ENCODE measurements at places on chromosomes 6 and 20.
A peak's percentile ranks its signal among the peaks of the same experiment; 100 is the strongest.

- DNase-seq = no peak
Observed at GRCh38 chr6:45651301-45651700, 273.6 kb upstream of the SUPT3H start.

DNA sequence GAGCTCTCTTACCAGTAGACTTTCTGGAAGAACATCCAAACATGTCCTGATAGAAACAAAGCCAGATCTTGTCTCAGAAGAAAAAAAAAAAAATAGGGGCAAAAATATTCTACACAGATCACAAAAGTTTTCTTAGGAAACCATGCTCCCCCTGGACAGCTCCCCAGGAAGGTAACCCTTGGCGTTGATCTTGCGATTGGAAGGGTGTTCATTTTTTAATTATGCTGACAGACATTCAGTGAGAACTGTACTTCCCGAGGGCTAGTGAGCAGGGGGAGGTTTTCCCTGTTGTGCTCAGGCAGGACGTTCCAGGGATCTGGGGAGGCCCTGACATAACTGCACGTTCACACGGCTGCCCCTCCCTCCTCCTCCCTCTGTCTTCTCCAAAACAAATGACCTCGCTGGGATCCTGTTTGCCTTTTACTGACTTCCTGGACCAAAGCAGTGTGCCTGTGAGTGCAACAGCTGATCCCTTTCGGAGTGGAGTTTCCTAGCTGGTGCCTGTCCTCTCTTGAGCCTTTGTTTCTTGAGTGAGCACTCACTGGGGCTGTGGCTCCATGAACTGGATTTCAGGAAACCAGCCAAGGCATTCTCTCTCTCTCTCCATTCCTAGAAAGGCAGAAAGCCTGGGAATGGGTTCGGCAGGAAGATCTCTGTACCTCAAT, 46.7 kb downstream of the MARCKS start:
- DNase-seq = no peak

GRCh38 chr6:151303231-151303630, 63.5 kb downstream of the AKAP12 start:
- DNase-seq = no peak

DNA sequence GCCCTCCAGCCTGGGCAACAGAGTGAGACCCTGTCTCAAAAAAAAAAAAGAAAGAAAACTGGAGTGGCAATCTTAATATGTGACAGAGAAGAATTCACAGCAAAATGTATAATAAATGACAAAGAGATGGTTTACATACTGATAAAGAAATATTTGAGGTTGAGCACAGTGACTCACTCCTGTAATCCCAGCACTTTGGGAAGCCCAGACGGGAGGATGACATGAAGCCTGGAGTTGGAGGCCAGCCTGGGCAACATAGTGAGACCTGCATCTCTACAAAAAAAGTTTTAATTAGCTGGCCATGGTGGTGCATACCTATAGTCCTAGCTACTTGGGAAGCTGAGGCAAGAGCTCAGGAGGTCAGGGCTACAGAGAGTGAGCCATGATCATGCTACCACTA, 12.4 kb upstream of the DEFB118 start:
- DNase-seq = no peak

- no peak for DNase-seq
Observed at GRCh38 chr6:12993283-12993898, 276.8 kb downstream of the PHACTR1 start.

DNA sequence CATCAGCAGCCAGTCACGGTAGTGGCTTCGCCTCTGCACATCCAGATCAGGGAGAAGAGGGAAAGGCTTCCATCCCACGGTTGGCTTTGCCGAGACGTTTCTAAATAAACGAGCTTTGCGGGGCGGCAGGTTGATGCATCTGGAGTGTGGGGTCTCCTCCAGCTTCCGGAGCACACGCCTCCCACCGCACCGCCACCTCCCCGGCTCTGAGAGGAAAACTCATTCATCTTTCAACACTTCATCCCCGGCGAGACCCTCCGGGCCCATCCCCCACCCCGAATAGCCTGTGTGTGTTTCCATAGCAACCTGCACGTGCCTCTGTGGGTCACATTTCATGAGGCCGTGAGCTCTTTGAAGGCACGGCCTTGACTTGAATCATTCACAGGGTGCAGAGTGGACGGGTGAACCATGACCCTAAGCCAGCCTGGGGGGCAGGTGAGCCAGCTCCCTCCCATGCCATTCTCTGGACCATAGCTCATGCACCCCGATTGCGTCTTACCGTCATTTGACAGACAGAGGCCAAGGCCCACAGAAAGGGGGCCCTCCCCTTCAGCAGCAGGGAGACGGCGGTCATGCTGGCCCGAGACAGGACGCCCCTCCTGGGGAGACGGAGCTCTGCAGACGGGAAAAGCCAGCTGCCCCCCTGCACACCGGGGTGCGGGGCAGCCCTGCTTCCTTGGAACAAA, 16.2 kb upstream of the CHRNA4 start:
- DNase-seq = no peak

DNA sequence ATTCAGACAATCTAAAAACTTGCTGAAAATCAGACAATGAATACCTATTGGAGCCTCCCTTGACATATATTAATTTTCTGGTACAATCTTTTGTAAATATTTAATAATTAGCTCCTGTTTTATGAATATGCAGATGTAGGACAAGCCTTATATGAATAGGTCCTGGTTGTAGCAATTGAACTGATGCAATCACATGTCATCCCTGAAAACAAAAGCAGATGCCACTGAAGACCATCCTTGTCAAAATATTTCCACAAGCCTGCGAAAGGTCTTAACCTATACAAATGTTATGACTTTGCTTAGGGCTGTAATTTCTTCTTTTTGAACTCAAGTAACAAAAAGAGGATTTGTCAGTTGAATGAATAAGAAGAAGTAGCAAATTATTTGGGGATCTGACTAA, 722.1 kb downstream of the EYS start:
- DNase-seq = no peak

DNA sequence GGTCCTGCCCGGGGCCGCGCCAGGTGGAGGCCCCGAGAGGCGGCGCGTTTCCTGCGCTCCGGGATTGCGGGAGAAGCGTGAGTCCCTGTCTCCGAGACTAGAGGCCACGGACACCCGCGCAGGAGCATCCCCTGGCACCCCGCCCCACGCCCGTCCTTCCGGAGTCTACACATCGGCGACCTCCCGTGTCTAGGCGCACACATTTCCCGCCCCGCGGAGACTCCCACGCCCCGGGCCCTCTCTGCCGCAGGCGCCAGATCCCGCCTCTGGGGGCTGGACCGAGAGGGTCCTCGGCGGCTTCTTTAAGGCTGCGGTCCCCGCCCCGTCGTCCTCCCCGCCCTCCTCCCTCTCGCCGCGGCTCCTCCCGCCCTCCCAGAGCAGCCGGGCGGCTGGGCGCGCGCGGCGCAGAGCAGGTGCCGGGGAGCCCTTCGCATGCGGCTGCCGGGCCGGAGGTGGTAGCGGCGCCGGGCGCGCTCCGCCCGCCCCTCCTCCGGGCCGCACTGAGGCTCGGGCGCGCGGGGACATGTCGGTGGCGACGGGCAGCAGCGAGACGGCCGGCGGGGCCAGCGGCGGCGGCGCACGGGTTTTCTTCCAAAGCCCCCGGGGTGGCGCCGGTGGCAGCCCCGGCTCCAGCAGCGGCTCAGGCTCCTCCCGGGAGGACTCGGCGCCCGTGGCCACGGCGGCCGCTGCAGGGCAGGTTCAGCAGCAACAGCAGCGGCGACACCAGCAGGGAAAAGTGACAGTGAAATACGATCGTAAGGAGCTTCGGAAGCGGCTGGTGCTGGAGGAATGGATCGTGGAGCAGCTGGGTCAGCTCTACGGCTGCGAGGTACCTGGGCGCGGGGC, at the start of gene PPP1R14C:
PPP1R14C (plus strand) TSS at position 375 of the 846 bp plus-strand sequence; CDS start at position 524, 149 bp downstream.
- DNase-seq = no peak

- DNase-seq = no peak
Observed at GRCh38 chr6:106560996-106561685, 68.2 kb downstream of the RTN4IP1 start.

DNA sequence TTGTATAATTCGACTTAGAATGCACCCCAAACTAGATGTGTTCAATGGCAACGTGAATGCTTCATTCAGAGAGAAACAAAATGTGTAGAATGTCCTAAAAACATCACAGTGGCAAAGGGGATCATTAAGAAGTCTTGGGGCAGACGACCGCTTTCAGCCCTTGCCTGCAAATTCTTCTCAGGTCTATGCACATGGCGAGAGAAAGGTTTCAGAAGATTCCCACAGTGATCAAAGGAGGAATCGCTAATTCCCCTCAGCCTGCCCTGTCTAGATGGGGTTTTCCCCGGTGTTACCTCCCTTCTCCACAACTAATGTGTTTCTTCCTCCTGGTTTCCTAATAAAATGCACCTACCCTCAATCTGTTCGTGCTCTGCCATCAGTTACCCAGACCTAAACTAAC, 13.3 kb upstream of the NHSL1 start:
- DNase-seq = no peak

- DNase-seq = no peak
Observed at GRCh38 chr6:45685076-45685475, 307.3 kb upstream of the SUPT3H start.

DNA sequence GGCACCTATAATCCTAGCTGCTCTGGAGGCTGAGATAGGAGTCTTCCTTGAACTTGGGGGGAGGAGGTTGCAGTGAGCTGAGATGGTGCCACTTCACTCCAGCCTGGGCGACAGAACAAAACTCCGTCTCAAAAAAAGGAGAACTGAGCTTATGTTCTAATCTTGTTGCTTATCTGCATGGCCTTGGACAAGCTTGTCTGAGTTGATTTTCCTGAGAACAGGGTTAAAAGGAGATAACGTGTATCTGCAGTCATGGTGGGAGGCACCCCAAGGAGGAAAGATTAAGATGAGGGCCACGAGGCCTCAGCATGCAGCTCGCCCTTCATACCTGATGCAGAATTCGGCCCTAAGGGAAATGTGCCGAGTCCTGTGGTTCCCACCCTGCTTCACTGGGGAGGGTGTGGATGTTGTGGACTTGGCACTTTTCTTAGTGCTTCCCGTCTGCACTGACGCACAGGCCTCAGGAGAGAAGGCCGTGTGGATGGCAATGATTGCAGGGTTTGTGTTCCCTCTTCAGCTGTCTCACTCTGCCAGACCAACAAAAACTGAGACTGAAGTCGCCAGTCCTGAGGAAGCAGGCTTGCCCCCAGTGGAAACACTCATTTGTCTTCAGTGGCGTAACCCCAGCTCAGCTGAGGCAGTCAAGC, 56.3 kb downstream of the EZR start:
- DNase-seq = no peak

DNA sequence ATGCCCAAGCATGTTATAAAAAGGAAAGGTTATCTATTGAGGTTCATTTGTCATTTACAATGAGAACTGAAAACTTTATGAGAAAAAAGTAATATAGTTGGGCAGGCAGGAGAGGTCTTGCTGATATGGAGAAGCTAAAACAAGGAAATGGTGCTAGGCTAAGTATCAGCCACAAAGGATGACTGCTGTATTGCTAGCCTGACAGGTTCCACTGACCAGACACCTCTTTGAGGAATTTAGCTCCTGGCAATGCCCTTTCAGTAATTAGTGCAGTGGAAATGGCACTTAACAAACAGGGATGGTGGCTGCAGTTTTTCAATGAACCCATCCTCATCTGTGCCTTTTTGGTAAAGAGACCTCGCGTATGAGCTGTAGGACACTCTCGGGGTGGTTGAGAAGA, 284.4 kb downstream of the ZFAND3 start:
- DNase-seq = no peak

DNA sequence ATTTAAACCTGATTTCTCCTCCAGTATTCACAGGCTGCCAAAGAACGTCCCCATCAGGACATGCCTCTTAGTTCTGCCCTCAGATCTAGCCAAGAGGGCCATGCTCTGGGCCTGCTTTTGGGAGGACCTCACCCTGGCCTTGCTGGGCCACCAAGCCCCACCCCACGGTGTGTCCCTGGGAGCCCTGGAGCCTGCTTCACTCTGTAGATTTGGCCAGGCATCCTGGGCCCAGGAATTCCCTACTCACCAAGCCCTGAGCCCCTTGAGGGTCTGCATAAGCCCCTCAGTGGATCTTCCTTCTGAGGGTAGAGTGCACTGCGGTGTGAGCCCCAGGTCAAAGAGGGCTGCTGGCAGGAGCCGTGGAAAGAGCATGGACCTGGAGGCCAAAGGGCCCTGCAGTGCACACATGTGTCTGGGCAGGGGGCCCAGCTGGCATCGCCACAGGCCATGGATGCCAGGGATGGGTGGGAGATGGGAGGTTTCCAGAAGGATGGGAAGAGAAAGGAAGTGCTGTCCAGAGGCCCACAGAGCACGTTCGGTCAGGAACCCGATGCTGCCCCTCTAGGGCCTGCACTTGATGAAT, 98.0 kb downstream of the DACT2 start:
- no peak for DNase-seq

DNA sequence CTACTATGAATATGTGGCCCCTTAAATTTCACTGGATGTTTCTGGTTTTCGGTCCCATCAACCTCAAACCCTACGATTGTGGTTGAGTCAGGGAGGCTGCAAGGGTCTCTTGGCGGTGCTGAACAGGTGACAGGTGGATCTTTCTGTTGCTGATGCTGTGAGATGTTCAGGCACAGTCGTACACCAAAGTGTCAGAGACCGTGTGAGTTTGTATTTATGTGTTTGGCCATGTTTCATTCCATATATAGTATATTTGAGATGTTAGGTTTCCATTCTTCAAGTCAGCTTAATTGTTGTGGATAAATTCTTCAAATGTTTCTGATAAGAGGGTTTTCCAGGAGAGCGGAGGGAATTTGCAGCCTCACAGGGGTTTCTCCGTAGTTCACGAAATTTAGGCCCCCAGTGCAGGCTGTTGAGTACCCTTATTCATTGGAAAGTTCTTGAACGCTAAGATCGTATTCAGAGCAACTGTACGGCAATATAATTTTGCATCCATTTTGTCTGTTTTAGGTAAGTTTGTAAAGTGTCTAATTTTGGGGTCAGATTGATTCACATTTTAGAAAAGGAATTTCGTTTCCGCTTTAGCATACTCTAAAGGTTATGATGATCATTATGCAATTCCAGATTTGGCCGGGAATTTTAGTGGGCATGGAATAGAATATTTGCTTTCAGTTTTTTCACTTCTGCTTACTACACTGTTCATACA, 1.2 kb downstream of the TAB2 start:
- DNase-seq = peak; percentile 54

DNA sequence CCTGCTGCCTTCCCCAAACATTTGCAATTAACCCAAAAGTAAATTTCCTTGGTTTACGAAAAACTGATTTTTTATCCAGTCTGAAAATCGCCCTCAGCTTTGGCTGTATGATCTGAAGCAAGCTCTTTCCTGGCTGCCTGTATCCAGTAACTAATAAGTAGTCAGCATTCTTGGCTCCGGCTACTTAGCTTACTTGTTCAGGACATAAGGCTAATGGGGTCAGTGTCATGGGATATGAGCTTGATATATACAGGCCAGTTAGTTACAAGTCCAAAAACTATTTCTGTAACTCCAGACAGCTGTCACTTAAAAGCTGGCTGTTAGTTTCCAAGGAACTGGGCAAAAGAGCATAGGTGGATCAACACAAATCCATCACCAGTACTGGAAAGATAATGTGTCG, 56.2 kb downstream of the KHDC1L start:
- no peak for DNase-seq

DNA sequence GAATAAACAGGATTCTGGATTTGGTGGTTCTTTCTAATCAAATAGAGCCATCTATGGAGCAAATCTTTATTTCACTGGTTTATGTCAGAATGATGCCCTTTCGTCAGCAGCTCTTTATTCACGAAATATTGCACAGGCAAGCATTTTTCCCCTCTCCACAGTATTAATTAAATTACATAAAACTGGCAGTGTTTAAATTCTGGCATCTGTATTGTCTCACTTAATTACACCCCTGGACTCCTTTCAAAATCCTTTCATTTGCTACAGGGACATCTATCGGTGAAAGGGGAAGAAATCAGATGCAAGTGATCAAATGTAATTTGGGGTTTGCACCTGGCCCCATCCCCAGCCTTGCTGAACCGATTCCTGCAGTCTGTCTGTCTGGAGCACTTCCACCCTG, 801.9 kb downstream of the QKI start:
- DNase-seq = no peak

- no peak for DNase-seq
Observed at GRCh38 chr6:17716221-17716620, 9.5 kb upstream of the NUP153 start.

Measured in midbrain (tissue), 1 donor.